Karpas-422 (cell line): ENCODE measurements at places on chromosomes 1 and 21.
A peak's percentile ranks its signal among the peaks of the same experiment; 100 is the strongest.

DNA sequence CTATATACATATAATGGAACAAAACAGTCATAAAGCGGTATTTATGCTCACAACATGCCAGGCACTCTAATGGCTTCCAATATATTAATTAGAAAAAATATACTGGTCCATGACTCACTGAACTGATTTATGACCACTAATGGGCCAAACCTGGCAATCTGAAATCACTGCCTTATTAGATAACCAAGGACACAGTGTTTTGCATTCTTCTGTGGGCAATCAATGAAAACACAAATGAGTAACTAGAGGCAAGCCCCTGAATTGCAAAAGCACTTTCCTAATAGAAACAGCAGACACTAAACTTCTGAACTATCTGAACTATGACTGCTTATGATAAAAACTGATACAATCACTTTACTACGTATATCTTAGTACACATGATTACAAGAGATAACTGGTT lies 3.5 kb downstream of the GCLM start:
- H3K4me3 ChIP-seq = no peak overlapping the region
- H3K27me3 ChIP-seq = no peaks in the 10 kb centered on the region
- peaks cover 3% of the 10 kb centered on the region; the same call in 1 of the 2 replicates for H3K36me3 ChIP-seq
- H3K4me1 ChIP-seq = peaks cover 48% of the 10 kb centered on the region
- no peak for DNase-seq

DNA sequence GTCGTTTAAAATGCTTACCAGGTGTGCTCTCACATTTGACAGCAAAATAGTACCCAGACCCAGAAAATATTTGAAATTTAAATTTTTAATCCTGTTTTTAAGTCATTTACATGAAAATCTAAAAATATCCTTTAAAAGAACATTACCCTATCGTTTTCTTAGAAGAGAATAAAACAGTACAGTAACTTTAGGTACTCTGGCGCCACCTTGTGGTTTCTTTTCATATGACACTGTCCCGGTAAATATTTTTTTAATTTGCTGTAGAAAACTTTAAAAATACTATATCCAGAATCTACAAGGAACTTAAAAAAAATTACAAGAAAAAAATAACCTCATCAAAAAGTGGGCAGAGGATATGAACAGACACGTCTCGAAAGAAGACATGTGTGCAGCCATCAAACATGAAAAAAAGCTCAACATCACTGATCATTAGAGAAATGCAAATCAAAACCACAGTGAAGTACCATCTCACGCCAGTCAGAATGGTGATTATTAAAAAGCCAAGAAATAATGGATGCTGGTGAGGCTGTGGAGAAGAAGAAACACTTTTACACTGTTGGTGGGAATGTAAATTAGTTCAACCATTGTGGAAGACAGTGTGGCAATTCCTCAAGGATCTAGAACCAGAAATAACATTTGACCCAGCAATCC lies 129.2 kb downstream of the RGS21 start:
- H3K27me3 ChIP-seq = no peaks in the 10 kb centered on the region
- peak; percentile 84 for DNase-seq
- no peak overlapping the region for H3K27ac ChIP-seq
- H3K4me3 ChIP-seq = no peak overlapping the region
- H3K36me3 ChIP-seq = no peaks in the 10 kb centered on the region
- H3K4me1 ChIP-seq = peaks cover 6% of the 10 kb centered on the region

DNA sequence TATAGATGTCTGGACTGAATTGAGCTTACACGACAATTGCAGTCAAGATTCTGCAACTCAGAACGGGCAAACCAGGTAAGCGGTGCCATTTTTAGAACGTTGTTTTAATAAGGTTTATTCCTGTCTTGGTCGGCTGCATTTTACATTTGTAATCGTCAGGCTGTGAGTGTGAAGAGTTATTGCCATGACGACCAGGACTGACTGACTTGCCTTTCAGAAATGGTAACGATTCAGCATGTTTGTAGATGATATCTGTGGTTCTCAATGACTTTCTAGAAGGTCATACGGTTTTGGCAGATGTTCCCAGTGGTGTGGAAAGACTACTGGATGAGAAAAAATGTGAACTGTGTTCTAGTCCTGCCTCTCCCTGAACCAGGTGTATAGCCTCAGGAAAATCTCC lies 271.3 kb upstream of the B3GALT2 start:
- H3K4me1 ChIP-seq = peaks cover 5% of the 10 kb centered on the region
- no peaks in the 10 kb centered on the region for H3K36me3 ChIP-seq
- DNase-seq = no peak
- H3K4me3 ChIP-seq = no peak overlapping the region
- no peaks in the 10 kb centered on the region; the same call in 1 of the 2 replicates for H3K27me3 ChIP-seq
- no peak overlapping the region for H3K27ac ChIP-seq

DNA sequence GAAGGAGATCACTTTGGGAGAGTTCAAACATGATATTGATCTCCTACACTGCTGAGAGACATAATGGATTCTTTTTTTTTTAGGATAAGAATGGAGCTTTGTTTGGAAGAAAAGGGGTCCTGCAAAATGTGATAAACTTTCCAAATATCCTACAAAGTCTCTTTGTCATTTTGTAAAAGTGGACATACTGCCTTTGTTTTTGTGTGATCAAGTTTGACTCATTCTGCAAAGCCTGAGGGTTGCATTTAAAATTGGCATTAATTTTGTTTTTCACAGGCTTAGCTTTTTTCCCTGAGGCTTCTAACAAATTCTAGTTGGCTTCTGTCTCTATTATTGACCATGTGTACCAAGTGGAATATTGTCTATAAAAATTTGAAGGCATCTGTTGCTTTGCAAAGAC lies 113.2 kb downstream of the AK5 start:
- no peaks in the 10 kb centered on the region for H3K36me3 ChIP-seq
- no peak for DNase-seq
- H3K27ac ChIP-seq = no peak overlapping the region
- no peaks in the 10 kb centered on the region for H3K4me1 ChIP-seq

DNA sequence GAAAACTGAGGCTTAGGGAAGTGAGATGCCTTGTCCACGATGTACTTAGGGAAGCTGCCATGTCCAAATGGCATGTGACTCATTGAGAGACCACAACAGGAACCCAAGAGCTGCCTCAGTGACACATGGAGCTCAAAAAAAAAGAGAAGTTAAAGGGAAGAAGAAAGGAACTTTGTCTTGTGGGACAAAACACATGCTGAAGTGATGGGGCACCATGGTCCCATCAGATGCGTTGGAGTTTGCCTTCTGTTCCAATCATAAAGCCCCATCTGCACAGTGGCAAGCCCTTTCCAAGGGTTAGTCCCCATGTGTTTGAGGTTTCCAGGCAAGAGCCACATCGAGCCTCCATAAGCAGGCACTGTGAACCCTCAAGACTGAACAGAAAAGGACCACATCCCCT lies 8.0 kb downstream of the MED8 start:
- H3K27me3 ChIP-seq = no peaks in the 10 kb centered on the region
- peaks cover 27% of the 10 kb centered on the region for H3K36me3 ChIP-seq
- DNase-seq = no peak

GRCh38 chr1:230509281-230509977 lies 83.3 kb upstream of the PGBD5 start:
- no peak overlapping the region for H3K27ac ChIP-seq
- H3K27me3 ChIP-seq = no peaks in the 10 kb centered on the region
- H3K36me3 ChIP-seq = no peaks in the 10 kb centered on the region

DNA sequence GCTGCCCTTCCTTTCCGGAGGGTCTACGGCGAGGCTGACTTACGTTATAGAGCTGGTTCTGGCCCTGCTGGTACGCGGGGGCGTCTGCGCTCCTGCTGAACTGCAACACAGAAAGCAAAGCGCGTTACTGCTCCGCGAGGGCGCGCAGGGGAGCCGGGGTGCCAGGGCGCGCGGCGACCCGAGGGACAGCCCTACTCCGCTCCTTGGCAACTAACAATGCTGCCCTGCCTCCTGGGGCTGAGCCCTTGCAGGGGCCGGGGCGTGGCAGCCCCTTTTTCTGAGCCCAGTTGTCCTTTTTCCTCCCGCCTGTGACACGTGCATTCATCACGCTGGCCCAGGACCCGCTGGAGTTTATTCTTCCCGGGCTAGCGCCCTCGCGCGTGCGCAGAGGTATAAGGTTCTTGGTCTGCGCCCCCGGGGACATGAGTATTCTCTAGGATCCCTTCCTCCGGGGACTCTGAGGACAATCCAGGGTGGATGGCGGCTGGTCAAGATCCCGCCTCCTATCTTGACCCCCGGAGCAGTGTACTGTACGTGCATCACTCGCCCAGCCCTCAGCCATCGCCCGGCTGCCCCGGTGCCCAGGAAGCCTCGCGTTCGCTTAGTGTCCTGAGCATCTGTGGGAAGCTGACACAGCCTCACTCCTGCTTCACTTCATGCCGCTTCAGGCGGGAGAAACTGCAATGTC lies 78.9 kb downstream of the CD247 start:
- H3K4me3 ChIP-seq = peak overlapping the region; percentile 78
- H3K36me3 ChIP-seq = peaks cover 23% of the 10 kb centered on the region
- DNase-seq = peak; percentile 91
- H3K27ac ChIP-seq = peak overlapping the region; percentile 91
- no peaks in the 10 kb centered on the region for H3K27me3 ChIP-seq

DNA sequence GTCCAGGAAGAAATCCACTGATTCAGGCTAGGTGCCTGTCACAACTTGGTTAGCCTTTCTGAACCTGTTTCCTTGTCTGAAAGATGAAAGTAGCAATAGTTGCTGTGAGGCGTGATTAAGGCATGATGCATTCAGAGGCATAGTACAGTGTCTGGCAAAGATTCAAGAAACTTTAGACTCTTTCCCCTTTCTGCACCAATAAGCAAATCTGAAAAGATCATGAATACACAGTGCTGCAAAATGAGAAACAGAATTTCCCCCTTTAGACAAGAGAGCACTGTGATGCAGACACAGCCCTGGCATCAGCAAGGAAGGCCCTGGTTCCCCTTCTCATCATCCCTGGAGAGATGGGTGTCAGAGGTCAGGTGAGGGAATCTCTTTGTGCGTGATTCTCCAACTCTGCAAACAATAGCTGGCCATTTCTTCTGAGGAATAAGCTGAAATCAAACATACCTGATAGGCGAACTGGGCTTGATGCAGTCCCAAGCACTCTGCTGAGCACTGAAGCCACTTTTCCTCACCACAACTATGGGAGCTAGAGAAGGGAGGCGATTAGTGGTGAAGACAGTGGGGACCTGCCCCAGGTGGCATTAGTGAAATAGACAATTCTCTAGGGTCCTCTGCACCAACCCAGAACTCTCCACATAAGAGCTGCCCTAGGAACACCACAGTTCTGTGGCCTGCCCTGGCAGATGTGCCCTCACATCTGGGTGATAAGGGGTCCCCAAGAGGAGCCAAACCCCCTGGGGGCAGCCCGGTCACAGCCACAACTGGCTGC lies 41.7 kb downstream of the ITPKB start:
- peaks cover 99% of the 10 kb centered on the region for H3K4me1 ChIP-seq
- no peak overlapping the region for H3K27ac ChIP-seq
- no peaks in the 10 kb centered on the region for H3K27me3 ChIP-seq
- H3K4me3 ChIP-seq = peak overlapping the region; percentile 47

DNA sequence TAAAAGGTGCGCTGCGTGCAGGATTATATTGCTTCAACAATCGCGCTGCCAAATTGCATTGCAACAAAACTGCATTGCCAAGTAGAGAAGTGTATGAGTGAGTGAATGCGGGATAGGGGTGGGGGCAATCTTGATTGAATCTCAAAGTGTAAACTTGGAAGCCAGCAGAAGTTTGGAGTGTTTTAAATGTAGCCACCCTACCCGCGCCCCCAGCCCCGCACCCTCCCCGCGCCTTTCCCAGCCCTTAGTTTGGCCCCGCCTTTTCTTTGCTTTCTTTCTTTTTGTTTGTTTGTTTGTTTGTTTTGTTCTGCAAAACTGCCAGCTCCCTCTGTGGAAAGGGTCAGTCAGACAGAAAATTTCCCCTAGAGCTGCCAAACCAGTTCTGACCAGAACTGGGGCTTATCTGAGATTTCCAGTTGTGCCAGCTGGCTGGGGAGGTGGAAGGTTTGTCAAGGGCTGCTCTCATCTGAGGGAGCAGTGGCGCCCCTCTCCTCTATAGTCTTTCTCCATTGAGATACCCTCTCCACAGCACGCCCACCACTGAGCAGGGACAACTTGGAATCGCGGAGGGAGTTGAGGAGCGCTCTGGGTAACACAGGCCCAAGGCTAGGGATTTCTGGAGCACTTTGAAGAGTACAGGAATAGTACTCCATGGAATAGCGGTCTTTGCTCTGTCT lies 666 bp upstream of the BEND5 start:
- no peak for DNase-seq
- no peaks in the 10 kb centered on the region for H3K27me3 ChIP-seq
- H3K36me3 ChIP-seq = no peaks in the 10 kb centered on the region
- H3K4me1 ChIP-seq = no peaks in the 10 kb centered on the region
- H3K4me3 ChIP-seq = no peak overlapping the region

GRCh38 chr1:228150461-228151179 lies 890 bp downstream of the GJC2 start:
- H3K27me3 ChIP-seq = no peaks in the 10 kb centered on the region
- H3K4me3 ChIP-seq = no peak overlapping the region
- no peak for DNase-seq
- no peaks in the 10 kb centered on the region for H3K36me3 ChIP-seq
- no peaks in the 10 kb centered on the region for H3K4me1 ChIP-seq

- H3K27ac ChIP-seq = no peak overlapping the region
- no peak for DNase-seq
- no peaks in the 10 kb centered on the region for H3K4me1 ChIP-seq
- H3K27me3 ChIP-seq = no peaks in the 10 kb centered on the region
Measured at GRCh38 chr21:29827236-29827635, 112.6 kb downstream of the GRIK1 start.

- DNase-seq = no peak
- H3K27ac ChIP-seq = no peak overlapping the region
- H3K4me3 ChIP-seq = no peak overlapping the region
- H3K4me1 ChIP-seq = peaks cover 62% of the 10 kb centered on the region
- no peaks in the 10 kb centered on the region for H3K36me3 ChIP-seq
Measured at GRCh38 chr1:200386416-200386815, 23.4 kb downstream of the ZNF281 start.

DNA sequence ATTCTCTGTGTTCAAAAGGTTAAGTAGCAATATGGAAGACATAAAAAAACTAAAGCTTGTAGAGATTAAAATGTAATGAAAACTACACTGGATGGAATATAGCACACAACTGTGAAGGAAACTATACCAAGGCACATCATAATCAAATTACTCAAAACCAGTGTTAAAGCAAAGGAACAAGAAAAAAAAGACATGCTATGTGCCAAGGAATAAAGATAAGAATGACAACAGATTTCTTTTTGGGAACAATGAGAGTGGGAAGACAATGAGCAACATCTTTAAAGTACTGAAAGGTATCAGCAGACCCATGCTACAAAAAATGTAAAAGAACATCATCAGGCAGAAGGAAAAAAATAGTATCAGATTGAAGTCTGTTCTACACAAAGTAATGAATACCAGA lies 157.8 kb downstream of the VPS13D start:
- no peak for DNase-seq
- peaks cover 44% of the 10 kb centered on the region for H3K36me3 ChIP-seq
- H3K27ac ChIP-seq = no peak overlapping the region
- H3K4me3 ChIP-seq = no peak overlapping the region
- no peaks in the 10 kb centered on the region for H3K27me3 ChIP-seq
